Smooth muscle cell of the umbilical artery (primary cell): ENCODE measurements at places on chromosomes 13 and 19. TPM values are rescaled to one million over a fixed set of nuclear protein-coding genes. Genes with fewer than 3 reads are reported as not detected.

The RPL18 gene
- total RNA-seq: 1,037 and 1,647 TPM in 2 replicates

The SGCG gene
- total RNA-seq: 5.2 and 17.8 TPM in 2 replicates

The PLPP2 gene
- 7.3 and 51.1 TPM in 2 replicates for total RNA-seq

The IL17D gene
- 0.59 and 1.3 TPM in 2 replicates for total RNA-seq

The PRODH2 gene
- not detected in 2 replicates for total RNA-seq

The ZNF536 gene
- total RNA-seq: not detected in 2 replicates
